ENCODE measurements at places on chromosomes 6 and 20.

- DNase-seq = no peak
Measured at GRCh38 chr6:126531286-126531685, 191.4 kb downstream of the CENPW start.

- DNase-seq = no peak
Measured at GRCh38 chr20:47551222-47551621, 49.5 kb downstream of the NCOA3 start.

DNA sequence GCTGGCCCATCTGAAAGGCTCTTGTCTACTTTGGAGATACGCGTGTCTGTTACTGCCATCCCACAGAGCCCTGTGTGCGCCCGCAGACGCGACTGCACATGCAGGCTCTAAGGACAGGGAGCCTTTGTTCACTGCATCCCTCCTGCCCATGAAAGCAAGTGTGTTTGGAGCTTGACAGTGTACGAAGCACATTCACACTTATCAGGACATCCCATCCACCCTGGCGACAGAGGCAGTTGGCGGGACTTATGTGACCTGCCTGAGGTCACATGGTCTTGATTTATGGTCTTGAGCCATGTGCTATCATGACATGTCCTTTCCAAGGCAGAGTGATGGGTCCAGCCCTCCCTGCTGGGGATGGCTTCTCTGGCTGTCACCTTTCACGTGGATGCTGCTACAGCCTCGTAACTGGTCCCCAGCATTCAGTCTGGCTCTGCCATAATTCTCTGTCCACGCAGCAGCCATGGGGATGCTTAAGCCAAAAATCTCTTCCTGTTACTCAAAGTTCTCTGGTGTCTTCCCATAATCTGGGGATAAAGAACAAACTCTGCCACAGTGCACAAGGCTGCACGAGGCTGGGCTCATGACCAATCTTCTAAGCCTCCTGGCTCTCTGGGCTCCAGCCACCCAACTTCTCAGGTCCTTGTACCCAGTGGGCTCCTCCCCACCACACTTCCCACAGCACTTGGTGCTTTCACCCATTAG lies 36.3 kb upstream of the FAM83D start:
- DNase-seq = no peak

DNA sequence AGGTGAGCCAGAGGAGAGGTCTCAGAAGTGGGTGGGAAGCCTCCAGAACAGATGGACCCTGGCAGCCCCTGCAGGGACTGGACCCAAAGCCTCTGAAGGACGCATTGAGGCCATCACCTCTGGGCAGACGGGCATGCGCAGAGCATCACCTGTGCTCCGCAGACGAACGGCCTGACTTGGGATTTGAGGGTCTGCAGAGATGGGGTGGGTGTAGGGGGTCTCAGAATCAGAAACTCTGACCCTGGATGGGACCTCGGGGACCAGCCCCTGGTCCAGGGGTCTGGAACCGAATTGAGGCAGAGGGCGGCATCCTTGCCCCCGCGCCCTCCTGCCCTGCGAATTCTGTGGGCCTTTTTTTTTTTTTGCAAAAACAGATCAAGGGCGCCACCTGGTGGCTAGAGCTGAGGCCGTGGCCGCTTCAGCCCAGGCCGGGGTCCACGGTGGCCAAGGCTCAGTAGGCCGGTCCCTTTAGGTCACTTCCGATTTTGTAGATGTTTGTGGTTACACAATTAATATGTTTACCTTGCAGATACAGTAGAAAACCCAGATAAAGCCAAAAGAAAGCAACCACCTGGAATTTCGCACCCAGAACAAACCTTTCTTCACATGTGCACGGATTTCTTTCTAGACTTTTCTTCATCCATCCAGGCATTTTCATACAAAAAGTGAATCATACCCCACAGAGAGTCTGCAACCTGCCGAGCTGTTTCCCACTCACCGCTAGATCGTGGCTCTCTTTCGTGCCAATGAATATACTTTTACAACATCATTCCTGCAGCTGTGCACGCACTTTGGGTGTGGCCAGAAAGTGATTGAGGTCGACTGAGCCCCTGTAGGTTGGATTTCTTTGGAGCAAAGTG lies 25.9 kb downstream of the ZBP1 start:
- DNase-seq = peak; percentile 7

DNA sequence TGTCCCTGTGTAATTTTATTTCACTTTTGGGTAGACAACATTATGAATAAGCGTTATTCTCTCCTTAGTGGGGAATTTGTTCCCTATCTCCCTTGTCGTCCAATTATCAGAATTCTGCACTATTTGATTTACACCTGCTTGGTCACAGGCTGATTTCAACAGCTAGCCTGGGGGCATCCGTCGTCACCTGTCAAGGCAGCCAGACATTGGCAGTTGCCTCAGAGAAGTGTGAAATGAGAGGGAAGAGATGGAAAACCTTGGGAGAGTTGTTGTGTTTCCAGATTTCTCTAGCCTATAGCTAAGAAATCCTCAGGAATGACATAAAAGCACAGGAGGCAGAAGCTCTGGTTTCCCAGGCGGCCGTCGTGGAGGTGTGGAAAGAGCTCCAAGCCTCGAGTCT lies 891 bp upstream of the GHRH start:
- no peak for DNase-seq

DNA sequence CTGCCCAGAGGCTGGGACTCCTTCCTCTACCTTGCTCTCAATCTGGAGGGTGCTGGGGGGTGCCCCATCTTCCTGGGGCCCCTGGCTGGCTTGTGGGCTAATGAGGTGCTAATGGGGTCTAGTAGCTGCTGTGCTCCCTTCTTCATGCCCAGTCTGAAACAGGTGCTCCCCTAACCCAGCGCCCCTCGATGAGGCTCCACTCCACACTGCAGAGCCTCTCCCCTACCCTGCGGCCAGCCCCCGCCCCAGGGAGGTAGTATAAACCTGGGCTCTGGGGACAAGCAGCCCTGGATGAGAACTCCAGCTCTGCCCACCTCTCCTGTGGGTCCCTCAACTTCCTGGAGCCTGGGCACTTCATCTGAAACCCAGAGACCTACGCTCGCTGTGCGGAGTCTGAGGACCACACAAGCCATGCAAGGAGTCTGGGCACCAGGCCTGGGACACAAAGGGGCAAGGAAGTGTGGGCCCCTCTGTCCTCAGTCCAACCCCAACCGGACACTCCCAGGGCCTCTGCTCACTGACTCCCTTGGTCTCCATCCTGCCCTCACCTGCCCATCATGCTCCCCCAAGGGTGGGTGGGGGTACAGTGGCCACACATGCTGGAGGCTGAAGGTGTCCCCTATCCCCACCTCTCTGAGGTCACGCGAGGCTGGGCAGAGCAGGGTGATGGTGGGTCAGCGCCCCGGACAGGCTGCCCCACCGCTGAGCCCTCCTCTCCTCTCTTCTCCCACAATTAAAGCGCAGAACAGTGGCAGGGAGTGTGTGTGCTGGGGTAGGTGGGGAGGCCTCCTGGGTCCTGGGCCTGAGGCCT lies 6.1 kb downstream of the RPL10A start:
- DNase-seq = no peak

GRCh38 chr6:105667056-105667455 lies 264.2 kb upstream of the PREP start:
- no peak for DNase-seq

DNA sequence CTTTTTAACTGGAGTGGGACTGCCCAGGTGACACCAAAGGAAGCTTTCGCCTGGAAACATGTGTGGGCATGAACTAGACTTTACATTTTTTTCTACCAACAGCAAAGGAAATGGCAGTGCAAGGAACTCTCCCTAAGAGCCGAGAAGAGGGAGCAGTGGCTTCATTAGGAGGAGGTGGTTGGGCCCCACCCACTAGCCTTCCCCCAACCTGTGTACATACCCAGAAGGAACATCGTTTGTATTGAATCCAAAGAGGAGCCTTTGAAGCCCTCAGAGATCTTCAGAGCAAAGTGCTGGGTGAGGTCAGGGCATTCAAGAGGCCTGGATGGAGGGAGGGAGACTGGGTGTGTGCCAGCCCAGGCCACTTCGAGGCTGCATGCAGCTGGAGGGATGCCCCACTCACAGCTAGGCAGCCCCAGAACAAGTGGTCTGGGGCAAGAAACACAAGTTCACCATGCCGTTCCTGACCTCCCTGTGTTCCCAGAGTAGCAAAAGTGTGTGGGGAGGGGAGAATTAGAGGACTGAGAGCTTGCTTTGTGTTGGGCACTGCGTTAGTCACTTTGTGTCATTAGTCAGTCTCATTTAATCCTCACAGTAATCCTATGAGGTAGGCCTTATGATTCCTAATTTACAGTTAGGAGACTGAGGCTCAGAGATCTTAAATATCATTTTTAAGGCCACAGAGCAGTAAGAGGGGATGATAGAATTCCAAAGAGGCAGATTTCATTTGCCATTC lies 191.6 kb upstream of the SUPT3H start:
- no peak for DNase-seq

DNA sequence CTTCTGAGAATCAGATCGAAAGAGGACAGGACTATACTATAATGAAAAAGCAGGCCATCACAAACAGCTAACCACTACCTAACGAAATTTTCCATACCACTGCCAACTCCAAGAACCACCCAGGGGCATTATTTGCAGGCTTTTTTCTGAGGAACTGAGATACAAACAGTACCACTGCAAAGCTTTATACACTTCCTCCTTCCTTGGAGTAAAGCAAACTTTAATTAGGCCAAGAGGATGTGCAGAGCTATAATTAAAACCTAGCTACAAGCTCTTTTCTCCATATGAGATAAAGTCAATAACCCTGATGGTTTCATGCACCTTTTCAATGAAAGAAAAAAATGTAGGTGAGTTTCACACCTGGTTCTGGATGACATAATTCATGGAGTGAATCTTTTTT lies 68.5 kb downstream of the ELOVL5 start:
- no peak for DNase-seq

- DNase-seq = no peak
Measured at GRCh38 chr6:89567630-89568390, 70.7 kb downstream of the LYRM2 start.

- no peak for DNase-seq
Measured at GRCh38 chr6:138719744-138720143, 53.8 kb upstream of the CCDC28A start.

DNA sequence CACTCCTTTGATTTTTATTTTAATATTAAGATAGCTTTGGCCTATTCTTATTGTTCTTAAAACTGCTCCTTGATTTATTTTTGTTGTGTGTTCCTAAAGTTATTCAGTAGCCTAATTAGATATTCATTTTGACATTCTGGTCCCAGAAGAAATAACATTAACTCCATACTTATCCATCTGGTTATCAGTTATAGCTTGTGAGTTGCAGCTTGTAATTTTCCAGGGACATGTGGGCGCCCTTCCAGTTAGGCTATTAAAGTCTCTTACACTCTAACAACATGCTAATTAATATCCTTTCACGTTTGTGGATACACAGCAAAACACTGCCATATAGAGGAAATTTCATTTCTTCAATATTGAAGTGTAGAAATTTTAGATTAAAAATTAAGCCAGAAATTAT lies 987.5 kb downstream of the HACE1 start:
- DNase-seq = no peak

GRCh38 chr6:133590196-133590595 lies 298.7 kb upstream of the TCF21 start:
- DNase-seq = no peak

- DNase-seq = no peak
Measured at GRCh38 chr6:106114492-106114891, 28.4 kb downstream of the PRDM1 start.

All from astrocyte of the spinal cord (primary cell).